ENCODE measurements at places on chromosomes 16 and 17.

- peak; percentile 31 for DNase-seq
Observed at GRCh38 chr17:21098934-21099689, 27.7 kb upstream of the DHRS7B start.

GRCh38 chr17:69949973-69950695, 124.9 kb upstream of the KCNJ16 start:
- no peak for DNase-seq

- DNase-seq, result no peak
Observed at GRCh38 chr17:15261802-15262290, 3.3 kb downstream of the PMP22 start.

DNA sequence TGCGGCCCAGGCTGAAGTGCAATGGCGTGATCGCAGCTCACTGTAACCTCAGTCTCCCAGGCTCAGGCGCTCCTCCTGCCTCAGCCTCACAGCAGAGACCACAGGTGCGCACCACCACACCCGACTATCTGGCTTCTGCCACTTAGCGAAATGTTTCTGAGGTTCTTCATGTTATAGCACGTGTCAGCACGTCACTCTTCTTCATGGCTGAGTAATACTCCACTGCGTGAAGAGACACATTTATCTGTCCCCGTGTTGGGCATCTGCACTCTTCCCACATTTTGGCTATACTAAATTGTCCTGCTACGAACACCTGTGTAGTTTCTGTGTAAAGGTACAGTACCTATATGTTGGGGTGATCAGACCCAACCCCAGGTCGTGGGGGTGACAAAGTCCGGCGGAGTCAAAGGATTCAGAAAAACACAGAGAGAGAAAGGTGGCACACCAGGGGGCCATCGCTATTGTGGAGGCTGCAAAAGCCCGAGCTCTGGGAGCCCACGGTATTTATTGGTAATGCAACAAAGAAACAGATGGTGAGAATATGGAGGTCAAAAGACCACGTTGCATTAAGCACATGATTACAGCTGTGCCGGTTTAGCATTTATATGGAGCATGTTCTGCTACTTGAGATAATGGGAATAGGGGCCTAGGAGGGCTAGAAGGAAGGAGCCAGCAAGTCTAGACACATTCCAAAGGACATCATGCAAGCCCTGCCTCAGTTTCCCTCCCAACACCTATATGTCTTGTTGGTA, 851 bp upstream of the DPEP1 start:
- no peak for DNase-seq

DNA sequence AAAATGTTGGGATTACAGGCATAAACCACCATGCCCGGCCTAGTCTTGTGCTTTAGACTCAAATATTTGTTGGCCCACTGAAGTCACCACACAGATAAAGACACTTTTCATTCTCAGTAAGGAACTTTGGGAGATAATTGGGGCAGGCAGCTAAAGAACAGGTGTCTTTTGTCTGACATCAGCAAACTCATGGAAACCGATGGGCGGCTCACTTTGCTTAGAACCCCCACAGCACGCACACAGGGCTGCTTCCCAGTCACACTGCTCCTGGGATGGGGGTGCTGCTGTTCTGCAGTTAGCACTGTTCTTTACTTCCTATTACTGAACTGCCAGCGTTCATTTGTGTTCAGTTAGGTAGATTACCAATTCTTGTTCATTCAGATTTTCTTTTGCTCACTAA, 18.0 kb upstream of the BRCA1 start:
- no peak for DNase-seq

DNA sequence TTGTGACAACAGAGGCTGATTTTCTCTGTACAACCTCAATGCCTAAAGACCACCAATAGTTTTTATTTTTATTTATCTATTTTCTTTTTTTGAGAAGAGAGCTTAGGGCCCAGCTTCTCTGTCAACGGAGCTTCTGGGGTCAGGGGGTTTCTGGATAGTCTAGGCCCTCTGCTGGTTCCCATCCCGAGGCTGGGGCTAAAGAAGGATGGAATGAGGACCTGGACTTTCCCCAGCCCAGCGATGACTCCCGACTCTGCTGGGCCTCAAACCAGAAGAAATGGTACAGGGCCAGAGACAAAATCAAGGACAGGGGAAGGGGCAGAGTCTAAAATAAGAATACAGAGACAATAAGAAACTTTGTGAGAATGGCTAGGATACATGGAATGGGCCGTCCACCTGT, 5.7 kb upstream of the TSPOAP1 start:
- DNase-seq, result no peak

GRCh38 chr16:17212606-17213005, 258.2 kb downstream of the XYLT1 start:
- no peak for DNase-seq

- DNase-seq, result no peak
Observed at GRCh38 chr16:3145660-3146059, 10.8 kb downstream of the ZNF213 start.

GRCh38 chr17:17205368-17206123, 587 bp downstream of the PLD6 start:
- no peak for DNase-seq

DNA sequence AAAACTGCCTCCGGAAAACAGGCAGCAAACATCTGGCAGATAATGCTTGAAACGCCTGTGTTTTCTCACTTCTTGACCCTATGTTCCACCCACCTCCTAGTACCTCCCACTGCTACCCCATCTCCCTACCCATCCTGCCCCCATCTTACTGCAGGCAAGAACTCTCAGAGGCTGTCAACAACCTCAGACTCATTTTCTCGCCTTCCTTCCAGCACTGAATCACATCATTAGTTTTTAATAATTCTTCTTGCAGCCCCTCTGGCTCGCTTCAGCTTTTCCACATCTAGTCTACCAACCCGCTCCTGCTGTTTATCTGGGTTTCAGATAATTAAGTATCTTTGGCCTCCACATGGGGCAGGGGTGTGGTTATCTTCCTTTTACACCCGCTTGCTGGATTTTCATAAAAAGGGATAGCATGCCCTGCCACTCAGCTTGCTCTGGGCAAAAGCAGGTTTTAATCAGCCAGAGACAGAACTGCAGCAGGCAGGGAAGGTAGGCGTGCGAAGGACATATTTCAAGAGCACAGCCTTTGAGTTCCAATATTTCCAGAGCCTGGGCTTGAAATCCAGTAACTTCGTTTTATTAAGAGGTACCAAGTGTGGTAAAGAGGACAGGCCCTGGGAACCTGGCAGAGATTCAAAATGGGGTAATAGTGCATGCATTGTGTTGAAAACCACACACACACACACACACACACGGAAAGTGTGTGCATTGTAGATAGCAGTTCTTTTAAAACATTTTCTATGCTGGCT, 87.5 kb downstream of the BMERB1 start:
- no peak for DNase-seq

Data from cerebellar nuclear complex (tissue), 1 donor.